ENCODE measurements at places on chromosomes 11 and 22. TPM values are rescaled to one million over a fixed set of nuclear protein-coding genes. Genes with fewer than 3 reads are reported as not detected.

DNA sequence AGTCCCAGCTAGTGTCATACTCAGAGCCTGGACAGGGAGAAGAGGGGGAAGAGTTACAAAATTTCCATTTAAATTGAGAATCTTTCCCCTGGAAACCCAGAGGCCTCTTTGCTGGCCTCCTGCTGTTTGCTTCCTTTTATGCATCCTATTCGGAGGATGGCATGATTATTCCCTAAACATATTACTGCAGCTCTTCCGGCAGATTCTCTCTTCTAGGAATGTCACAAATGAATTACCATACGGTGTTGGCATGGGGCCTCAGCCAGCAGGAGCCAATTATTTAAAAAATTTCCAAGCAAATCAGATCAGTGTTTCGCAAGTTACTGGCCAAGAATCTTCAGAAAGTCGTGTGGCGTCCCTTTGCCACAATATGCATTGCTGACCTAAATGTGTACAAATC lies 326.7 kb upstream of the NCAM1 start:
- H3K27ac ChIP-seq = no peak overlapping the region
- no peaks in the 10 kb centered on the region for H3K36me3 ChIP-seq
- H3K27me3 ChIP-seq = no peaks in the 10 kb centered on the region
- H3K4me1 ChIP-seq = no peaks in the 10 kb centered on the region

DNA sequence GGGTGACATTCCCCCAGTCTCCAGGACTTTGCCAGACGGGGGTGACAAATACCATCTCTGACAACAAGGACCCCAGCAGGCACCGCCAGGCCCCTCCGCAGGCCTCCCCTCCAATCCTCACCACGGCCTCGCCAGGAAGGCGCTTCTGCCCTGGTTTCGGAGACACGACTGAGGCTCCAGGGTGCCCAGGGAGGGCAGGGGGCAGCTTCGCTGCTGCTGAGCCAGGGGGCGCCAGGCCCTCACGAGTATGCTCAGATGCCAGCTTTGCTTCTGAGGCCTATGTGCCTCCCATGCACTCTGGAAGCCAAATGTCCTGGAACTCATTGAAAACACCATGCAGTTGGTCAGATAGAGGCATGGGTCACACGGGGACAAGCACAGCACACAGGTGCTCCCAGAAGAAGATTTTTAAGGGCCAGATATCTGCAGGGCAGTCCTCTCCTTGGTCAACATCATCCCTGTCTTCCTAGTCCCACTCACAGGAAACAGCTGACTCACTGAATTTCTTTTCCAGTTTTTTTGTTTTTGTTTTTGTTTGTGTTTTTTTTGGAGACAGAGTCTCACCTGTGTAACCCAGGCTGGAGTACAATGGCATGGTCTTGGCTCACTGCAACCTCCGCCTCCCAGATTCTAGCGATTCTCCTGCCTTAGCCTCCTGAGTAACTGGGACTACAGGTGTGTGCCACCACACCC lies 19.9 kb downstream of the BID start:
- no peaks in the 10 kb centered on the region for H3K27me3 ChIP-seq
- no peak overlapping the region for H3K27ac ChIP-seq
- DNase-seq = peak; percentile 73
- H3K4me1 ChIP-seq = no peaks in the 10 kb centered on the region
- no peak overlapping the region for H3K4me3 ChIP-seq

DNA sequence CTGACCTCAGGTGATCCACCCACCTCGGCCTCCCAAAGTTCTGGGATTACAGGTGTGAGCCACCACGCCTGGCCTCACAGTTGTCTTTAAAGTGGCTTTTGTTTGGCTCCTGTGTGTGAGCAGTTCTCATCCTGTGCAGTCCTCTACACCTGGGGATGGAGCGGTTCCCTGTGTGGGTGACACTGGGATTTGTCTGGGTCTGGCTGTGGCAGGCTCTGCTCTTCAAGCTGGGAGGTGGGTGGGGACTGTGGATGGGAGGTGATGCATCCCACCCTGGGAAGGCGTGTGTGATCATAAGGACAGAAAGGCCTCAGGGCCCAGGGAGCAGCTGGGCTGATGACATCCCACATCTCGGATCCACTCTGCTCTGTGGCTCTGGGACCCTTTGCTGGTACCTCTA lies 1266.8 kb downstream of the BRD1 start:
- H3K4me3 ChIP-seq = no peak overlapping the region
- H3K36me3 ChIP-seq = no peaks in the 10 kb centered on the region
- peak overlapping the region; percentile 58 for H3K27ac ChIP-seq
- no peaks in the 10 kb centered on the region for H3K27me3 ChIP-seq
- no peak for DNase-seq

- no peak overlapping the region for H3K4me3 ChIP-seq
- no peaks in the 10 kb centered on the region for H3K4me1 ChIP-seq
- H3K27ac ChIP-seq = no peak overlapping the region
- H3K27me3 ChIP-seq = no peaks in the 10 kb centered on the region
- no peaks in the 10 kb centered on the region for H3K36me3 ChIP-seq
Observed at GRCh38 chr11:10666556-10667520, 26.7 kb downstream of the IRAG1 start.

Gene OR2D2
- not detected for total RNA-seq

DNA sequence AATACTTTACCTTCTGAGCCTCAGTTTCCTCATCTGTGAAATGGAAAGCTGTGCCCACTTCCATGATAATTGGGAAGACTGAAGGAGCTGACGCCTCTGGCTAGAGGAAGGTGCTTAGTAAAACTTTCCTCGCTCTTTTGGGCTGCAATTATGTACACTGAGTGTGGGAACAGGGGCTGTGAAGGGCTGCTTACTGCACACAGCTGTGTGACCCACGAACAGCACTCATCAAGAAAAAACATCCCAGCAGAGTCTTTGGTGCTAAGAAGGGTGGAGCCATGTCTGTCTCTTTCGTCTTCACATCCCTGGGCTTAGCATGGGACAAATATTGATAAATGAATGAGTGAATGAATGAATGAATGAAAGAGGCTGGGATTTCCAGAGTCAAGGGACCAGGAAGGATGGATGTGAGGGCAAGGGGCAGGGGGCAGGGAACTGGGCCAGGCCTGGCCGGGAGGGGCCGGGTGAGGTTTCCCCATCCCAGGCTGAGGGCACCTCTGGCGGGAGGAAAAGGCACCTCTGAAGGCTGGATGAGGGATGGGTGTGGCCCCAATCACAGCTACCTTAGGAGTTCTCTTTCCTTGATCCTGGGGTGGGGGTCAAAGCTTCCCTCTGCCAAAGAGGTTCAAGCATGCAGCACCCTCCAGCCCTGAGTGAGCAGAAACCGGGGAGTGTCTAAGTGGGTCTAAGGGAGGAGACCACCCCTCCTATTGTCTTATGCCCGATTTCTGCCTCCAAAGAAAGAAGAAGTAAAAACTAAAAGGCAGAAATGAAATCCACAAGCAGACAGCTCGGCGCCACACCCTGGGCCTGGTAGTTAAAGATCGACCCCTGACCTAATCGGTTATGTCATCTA lies 9.2 kb upstream of the CD5 start:
- DNase-seq = peak; percentile 9
- H3K4me3 ChIP-seq = no peak overlapping the region

GRCh38 chr11:8613036-8613435 lies 19.0 kb upstream of the STK33 start:
- H3K4me3 ChIP-seq = no peak overlapping the region
- DNase-seq = no peak
- H3K27ac ChIP-seq = no peak overlapping the region

DNA sequence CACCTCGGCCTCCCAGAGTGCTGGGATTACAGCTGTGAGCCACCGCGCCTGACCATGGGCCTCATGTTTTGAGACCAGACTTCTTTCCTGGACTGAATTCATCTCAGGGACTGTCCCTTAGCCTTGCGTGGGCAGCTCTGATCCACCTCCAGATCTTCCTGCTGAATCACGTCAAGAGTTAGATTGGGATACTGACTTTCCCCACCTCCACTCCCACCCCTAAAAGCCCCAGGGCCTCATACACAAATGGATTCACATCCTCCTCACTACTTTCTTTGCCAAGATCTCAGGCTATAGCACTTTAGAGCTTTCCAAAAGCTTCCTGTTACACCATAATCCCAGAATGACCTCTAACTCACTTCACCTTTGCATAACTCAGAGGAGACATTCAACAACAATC lies 12.1 kb downstream of the CCDC87 start:
- no peaks in the 10 kb centered on the region for H3K27me3 ChIP-seq
- H3K4me3 ChIP-seq = no peak overlapping the region
- no peaks in the 10 kb centered on the region for H3K36me3 ChIP-seq
- no peaks in the 10 kb centered on the region for H3K4me1 ChIP-seq
- no peak overlapping the region for H3K27ac ChIP-seq
- no peak for DNase-seq

GRCh38 chr22:48661984-48662383 lies 1165.7 kb downstream of the BRD1 start:
- DNase-seq = no peak
- no peak overlapping the region for H3K4me3 ChIP-seq
- peaks cover 12% of the 10 kb centered on the region for H3K36me3 ChIP-seq
- no peak overlapping the region for H3K27ac ChIP-seq
- H3K27me3 ChIP-seq = no peaks in the 10 kb centered on the region

Gene TSGA10IP
- total RNA-seq = 1.3 TPM

- H3K36me3 ChIP-seq = peaks cover 37% of the 10 kb centered on the region
- peak; percentile 76 for DNase-seq
- peak within 1 kb of the TSS; percentile 83 for H3K27ac ChIP-seq
- H3K4me3 ChIP-seq = peak within 1 kb of the TSS; percentile 97
- H3K4me1 ChIP-seq = peaks cover 16% of the 10 kb centered on the region
- no peaks in the 10 kb centered on the region for H3K27me3 ChIP-seq
Observed at GRCh38 chr11:72224564-72225410, at the start of gene INPPL1. INPPL1 (plus strand) TSS chr11:72224767; CDS start chr11:72224985, 218 bp downstream.

DNA sequence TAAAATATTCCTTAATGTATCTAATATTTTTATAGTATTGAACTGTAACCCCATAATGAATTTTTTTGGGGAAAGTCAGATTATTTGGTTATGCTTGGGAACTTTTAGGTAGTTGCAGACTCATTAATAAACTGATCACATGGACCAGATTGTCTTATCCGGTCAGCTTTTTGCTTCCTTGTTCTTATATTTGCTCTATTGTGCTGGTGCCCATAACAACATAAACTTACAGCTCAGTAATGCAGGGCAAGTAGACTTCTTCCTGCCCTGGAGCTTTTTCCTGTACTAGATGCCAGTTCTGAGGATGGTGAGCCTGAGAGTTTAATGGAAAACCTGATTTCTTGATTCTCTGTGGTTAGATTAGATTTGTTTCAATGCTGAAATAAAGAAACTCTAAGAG lies 53.2 kb downstream of the MTMR3 start:
- no peaks in the 10 kb centered on the region for H3K27me3 ChIP-seq
- H3K4me1 ChIP-seq = no peaks in the 10 kb centered on the region
- DNase-seq = no peak

Gene RASD2
- 0.24 TPM for total RNA-seq

Gene PRRG4
- 2.9 TPM for total RNA-seq

DNA sequence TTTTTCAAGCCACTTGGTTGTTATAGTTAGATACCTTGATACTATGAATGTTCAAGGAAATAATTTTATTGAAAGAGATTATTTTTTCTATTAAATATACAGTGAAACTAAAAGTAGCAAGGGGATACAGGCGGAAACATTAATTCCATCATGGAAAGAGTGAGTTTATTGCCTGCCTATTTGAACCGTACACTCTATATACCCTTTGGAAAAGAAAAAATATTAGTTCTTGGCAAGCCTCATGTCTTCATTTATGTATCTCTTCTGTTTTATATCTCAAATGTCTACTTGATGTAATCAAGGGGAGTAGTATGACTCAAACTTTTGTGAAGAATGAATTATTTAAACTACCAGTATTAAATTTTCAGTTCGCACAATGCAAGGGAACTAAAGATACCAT lies 54.0 kb downstream of the GAS2 start:
- no peak for DNase-seq
- H3K4me1 ChIP-seq = no peaks in the 10 kb centered on the region
- H3K4me3 ChIP-seq = no peak overlapping the region
- H3K27ac ChIP-seq = no peak overlapping the region

Gene HEPN1
- total RNA-seq = not detected

DNA sequence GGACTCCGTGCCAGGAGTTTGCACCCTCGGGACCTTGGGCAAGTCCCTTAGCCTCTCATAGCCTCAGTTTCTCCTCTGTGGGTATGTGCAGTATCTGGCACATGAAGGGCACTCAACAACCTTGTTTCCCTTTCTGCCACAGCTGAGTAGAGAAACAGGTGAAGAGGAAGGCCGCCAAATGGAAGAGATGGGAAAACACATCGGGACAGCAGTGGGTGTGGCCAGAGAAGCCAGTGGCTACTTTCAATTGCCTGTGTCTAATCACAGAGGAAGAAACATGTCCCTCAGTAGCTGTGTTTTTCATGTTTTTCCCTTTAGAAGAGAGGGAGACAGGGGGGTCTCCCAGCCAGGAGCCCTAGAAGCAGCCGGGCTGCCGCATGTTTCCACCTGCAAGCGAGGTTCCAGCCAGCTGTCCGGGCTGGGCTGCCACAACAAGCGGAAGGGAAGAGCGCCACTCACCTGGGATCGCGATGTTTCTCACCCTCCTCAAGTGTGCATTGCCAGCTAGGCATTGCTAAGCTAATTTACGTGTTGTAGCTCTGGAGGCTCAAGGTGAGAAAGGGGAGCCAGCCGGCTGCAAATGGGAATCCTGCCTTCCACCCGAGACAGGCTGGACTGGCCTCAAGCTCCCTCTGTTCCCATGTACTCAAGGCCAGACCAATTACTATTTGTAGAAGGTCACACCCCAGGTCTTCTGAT lies 16.7 kb downstream of the ASPHD2 start:
- H3K4me1 ChIP-seq = no peaks in the 10 kb centered on the region
- H3K27ac ChIP-seq = no peak overlapping the region
- H3K27me3 ChIP-seq = no peaks in the 10 kb centered on the region
- no peak overlapping the region for H3K4me3 ChIP-seq
- no peaks in the 10 kb centered on the region for H3K36me3 ChIP-seq

Gene FUT4
- 5.1 TPM for total RNA-seq

Gene IGSF9B
- total RNA-seq = 18.4 TPM

- no peak overlapping the region for H3K27ac ChIP-seq
- H3K27me3 ChIP-seq = no peaks in the 10 kb centered on the region
- H3K36me3 ChIP-seq = no peaks in the 10 kb centered on the region
- peaks cover 3% of the 10 kb centered on the region for H3K4me1 ChIP-seq
- H3K4me3 ChIP-seq = no peak overlapping the region
Observed at GRCh38 chr11:45468267-45468856, 182.2 kb upstream of the SYT13 start.

Gene MFRP
- total RNA-seq = not detected

DNA sequence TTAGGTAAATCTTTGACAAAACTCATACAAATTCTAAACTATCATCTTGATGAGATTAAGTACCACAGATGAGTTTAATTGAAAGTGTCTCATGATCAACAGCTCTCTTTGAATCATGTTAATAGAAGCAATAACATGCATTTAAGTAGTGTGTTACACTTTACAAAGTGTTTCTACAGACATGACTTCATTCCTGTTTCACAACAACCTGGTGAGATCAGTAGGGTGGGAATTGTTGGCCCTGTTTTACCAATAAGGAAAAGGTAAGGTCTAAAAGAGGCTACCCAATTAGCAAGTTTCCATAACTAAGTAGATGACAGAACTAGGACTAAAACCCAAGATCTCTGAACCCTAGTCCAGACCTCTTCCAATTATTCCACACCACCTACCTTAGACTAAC lies 12.7 kb upstream of the PRSS23 start:
- H3K4me1 ChIP-seq = peaks cover 4% of the 10 kb centered on the region
- H3K27ac ChIP-seq = no peak overlapping the region

- H3K4me1 ChIP-seq = peaks cover 6% of the 10 kb centered on the region
- H3K36me3 ChIP-seq = no peaks in the 10 kb centered on the region
- no peak overlapping the region for H3K27ac ChIP-seq
- H3K4me3 ChIP-seq = no peak overlapping the region
Observed at GRCh38 chr11:12215181-12215593, 104.8 kb downstream of the MICAL2 start.

- no peaks in the 10 kb centered on the region for H3K4me1 ChIP-seq
- H3K4me3 ChIP-seq = peak overlapping the region; percentile 85
- H3K27ac ChIP-seq = no peak overlapping the region
- H3K27me3 ChIP-seq = no peaks in the 10 kb centered on the region
- H3K36me3 ChIP-seq = no peaks in the 10 kb centered on the region
Observed at GRCh38 chr11:59555601-59556114, 44.3 kb downstream of the OR4D9 start.

Data from endodermal cell (in vitro differentiated cells).